Astrocyte of the spinal cord (primary cell): ENCODE measurements at places on chromosomes 7 and 10.

DNA sequence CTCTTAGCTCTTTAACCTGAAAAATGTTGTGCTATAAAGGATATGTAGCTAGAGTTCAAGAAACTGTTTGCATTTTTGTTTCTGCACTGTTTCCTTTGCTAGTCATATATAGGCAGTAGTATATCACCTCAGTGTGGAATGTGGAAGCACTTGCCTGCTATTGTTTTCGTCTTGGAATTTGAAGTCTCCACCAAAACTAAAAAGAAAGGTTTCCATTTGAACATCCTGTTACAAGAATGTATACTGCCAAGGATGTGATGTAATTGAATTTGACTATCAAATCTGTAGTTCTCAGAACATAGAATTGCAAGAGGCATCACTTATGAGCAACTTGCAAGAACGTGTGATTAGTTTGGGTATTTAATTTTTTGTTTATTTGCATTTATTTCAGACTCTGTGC lies 51.1 kb upstream of the MEOX2 start:
- no peak for DNase-seq

DNA sequence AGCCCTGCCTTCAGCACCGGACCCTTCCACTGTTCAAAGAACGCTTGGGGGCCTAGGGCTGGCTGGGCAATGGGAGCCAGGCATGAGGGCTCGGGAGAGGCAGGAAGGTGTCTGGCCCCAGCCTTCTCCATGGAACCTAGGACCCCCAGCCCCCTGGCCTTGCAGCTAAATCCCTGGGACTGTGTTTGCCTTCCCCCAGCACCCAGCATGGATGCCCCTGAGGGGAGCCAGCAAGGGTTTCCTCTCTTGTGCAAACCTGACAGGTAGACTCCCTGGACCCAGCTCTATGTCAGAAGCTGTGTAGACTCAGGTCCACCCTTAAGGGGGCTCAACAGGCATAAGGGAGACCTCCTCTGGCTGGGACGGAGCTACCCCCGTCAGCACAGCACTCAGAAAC lies 288.0 kb downstream of the GRID1 start:
- DNase-seq, result no peak

GRCh38 chr7:112854169-112854568 lies 64.0 kb upstream of the TMEM168 start:
- DNase-seq, result no peak

GRCh38 chr10:61855771-61856170 lies 45.7 kb upstream of the ARID5B start:
- no peak for DNase-seq

DNA sequence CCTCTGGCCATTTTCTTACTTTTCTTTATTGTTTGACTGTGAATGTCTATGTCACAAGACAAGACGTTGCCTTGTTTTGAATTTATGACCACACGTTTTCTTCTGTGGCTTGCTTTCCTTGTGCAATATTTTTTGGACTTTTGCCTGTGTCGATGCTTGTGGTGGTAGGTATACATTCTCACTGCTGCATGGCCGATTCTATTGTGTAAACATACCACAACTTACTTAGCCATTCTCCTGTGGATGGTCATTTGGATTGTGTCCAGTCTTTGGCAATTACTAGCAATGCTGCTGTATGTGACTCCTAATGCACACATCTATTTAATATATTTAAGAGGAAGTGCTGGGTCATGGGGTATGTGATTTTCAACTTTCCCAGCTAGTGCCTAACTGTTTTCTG lies 18.0 kb upstream of the DLG5 start:
- DNase-seq, result peak; percentile 86

DNA sequence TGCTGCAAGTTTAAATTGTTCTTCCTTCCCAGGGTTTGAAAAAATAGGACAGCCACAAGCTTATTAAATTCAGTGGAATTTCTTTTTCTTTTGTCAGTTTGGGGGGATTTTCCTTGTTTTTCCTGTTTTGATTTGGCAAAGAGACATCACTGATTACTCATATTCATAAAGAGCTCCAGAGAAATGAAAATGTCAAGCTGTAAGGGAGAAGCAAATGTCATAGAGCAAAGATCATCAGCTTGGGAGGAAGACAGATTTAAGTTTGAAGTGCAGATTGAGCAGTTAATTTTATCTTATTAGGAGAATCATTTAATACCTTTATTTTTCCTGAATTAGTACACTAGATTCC lies 255.8 kb upstream of the PHYHIPL start:
- no peak for DNase-seq

DNA sequence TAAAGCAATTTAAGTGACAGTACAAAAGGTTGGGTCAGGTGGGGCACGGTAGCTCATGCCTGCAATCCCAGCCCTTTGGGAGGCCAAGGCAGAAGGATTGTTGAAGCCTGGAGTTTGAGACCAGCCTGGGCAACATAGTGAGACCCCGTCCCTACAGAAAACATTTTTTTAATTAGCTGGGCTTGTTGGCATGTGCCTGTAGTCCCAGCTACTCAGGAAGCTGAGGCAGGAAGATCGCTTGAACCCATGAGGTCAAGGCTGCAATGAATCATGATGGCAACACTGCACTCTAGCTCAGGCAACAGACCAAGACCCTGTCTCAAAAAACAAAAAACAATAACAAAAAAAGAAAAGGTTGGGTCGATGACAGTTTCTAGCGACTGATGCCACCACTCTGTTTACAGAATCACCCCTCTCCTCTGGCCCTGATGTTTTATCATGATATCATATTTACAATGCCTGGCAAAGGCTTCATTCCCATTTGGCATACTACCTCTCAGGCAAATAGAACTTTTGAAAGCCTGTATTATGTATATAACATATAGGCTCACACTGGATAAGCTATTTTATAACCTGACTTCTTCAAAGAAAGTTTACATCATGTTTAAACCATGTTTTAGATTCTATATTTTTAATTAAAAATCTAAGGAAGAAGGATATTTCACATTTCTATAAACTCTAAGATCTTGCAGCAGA lies 558 bp upstream of the ABCC2 start:
- DNase-seq, result no peak
